ENCODE measurements at places on chromosomes 12 and 14.

- DNase-seq, result no peak
Observed at GRCh38 chr12:107287436-107288413, 194.4 kb upstream of the CRY1 start.

- no peak for DNase-seq
Observed at GRCh38 chr12:1606021-1606622, 11.7 kb upstream of the FBXL14 start.

- DNase-seq, result no peak
Observed at GRCh38 chr12:113823016-113823415, 143.1 kb downstream of the RBM19 start.

- no peak for DNase-seq
Observed at GRCh38 chr12:89565002-89565401, 39.2 kb upstream of the POC1B start.

GRCh38 chr12:65535946-65536345 lies 257.5 kb downstream of the MSRB3 start:
- no peak for DNase-seq

GRCh38 chr12:120041386-120042231 lies 52.6 kb downstream of the BICDL1 start:
- no peak for DNase-seq

GRCh38 chr12:43807386-43807785 lies 1.3 kb upstream of the TWF1 start:
- no peak for DNase-seq

DNA sequence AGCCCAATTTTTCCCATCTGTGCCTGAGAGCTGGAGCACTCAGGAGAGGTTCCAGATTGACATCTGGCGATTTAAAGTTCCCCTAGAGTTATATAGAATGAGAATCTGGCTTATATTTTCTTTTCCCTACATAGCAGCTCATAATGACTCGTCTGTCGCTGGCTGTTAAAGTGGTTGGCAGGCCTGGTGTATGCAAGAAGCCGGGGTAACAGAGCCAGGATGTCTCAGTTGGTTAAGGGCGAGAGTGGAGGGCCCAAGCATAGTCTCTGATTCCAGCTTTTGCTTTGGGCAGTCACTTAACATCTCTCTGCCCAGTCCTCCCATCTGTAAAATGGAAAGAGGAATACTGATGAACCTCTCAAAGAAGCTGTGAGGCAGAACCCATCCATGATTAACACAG lies 751.6 kb downstream of the NOVA1 start:
- DNase-seq, result no peak

GRCh38 chr12:114866331-114866730 lies 182.4 kb upstream of the TBX3 start:
- no peak for DNase-seq

GRCh38 chr12:101221301-101221700 lies 11.3 kb upstream of the SLC5A8 start:
- DNase-seq, result no peak

DNA sequence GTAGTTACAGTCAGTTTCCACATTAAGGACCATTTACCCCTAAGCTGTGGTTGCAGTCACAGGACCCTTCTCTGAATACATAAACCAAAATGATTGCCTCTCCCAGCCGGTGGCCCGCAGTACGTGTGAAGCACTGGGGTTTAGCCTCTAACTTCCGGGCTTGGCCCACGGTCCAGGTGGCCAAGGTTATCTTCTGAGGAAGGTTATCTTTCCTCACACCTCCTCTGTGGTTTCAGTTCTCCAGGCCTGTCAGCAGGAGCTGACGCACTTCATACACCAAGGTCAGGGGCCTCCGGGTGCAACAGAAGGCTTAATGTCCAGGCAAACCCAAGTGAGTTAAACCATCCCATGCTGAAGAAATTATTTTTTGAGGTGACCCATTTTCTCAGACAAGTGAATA lies 291.0 kb upstream of the FKBP4 start:
- no peak for DNase-seq

- no peak for DNase-seq
Observed at GRCh38 chr12:132171293-132171967, 27.2 kb downstream of the NOC4L start.

- DNase-seq, result no peak
Observed at GRCh38 chr12:96225044-96225855, 31.1 kb downstream of the ELK3 start.

GRCh38 chr12:13100605-13100881 lies 2.9 kb downstream of the GSG1 start:
- DNase-seq, result no peak

DNA sequence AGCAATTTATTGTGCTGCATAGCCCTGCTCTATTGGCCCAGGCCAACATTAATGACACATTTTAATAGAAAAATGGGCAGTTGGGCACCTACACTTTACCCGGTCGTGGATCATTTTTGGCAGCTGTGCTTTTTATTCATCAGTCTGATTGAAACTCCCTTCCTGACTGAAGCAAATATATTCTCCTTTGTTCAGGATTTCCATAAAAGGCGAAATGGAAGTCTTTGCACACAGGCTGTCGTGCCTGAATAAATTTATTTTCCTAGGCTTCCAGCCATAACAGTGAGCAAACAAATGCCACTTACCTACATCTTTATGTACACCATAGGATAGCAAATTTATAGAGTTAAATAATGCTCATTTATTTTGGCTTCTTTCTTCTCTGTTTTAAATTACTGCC lies 480.7 kb upstream of the DCN start:
- no peak for DNase-seq

DNA sequence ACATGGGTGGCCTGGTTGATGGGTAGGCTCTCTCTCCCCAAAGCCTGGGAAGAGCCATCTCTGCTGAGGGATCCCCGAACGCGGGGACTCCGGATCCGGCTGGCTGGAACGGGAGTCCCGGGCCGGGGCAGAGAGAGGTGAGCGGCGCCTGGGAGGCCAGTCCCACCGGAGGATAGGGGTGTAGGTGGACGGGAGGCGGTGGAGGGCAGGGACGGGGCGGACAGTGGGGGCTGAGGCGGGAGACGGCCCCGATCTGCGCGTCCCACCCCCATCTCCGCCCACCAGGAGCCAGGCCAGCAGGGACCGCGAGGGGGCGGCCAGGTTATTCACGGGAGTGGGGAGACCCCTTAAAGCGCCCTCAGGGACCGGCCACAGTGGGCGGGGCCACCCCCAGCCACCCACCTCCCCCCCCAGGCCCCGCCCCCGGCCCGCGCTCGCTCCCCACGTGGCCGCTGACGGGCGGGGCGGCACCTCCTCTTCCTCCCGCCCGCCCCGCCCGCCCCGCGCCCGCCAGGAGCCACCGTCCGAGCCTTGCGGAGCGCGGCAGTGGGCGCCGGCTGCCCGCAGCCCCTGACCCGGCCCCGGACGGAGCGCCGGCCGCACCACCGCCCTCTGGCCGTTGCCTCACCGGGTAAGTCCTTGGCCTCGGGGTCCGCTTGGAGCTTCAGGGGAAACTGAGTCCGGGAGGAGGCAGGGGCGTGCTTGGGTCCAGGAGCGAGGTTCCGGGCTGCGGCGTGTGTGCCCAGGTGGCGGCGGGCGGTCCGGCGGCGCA lies at the start of gene INF2:
INF2 (plus strand) TSS at position 510 of the 772 bp plus-strand sequence. CDS start 11,748 bp downstream, outside the sequence.
- DNase-seq, result peak; percentile 93

GRCh38 chr14:24098229-24098926 lies 4.3 kb downstream of the PCK2 start:
- DNase-seq, result no peak

DNA sequence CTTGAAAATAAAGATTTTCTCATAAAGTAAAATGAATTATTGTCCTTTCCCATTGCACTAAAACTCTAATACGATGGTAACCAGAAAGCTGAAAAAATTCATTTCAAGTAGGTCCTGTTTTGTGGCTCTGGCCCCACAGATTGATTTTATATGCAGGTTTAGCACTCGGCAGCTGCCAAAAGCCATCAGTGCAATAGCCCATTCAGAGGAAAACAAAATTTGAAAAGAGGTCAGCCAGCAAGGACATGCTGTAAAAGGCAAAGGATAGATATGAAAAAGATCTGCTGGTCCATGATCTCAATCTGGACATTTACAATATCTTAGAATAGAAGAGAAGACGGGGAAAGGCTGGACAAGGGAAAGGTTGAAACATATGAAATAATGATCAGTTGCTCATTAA lies 414.8 kb upstream of the NOVA1 start:
- no peak for DNase-seq

DNA sequence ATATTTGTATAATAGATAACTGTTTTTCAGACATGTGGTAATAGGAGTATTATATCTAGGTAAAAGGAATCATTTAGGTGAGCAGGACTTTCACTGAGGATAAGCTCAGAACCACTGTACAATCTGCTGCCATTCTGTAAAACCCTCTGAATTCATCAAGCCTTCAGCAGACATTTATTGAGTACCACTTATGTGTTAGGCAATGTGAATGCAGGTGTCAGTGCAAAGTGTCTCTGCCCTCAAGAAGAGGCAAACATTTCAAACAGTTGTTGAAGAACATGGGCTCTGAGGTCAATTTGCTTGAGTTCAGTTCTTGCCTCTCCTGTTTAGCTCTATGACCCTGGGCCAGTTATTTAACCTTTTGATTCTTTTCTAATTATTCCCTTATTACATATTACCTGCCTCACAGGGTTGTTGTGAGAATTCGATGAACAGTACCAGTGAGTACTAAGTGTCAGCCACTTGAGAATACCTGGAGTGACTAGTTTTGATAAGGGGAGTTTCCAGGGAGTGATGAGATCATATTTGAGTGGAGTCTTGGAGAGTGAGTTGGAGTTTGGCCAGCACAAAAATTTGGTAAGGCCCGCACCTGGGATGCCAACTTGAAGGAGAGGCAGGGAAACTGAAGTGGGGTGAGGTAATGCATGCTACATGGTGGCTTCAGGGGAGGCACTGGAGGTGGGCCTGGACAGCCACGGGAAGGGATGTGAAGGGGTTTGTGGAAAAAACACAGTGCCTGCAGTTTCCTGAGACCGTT lies 33.7 kb downstream of the RASSF8 start:
- no peak for DNase-seq

DNA sequence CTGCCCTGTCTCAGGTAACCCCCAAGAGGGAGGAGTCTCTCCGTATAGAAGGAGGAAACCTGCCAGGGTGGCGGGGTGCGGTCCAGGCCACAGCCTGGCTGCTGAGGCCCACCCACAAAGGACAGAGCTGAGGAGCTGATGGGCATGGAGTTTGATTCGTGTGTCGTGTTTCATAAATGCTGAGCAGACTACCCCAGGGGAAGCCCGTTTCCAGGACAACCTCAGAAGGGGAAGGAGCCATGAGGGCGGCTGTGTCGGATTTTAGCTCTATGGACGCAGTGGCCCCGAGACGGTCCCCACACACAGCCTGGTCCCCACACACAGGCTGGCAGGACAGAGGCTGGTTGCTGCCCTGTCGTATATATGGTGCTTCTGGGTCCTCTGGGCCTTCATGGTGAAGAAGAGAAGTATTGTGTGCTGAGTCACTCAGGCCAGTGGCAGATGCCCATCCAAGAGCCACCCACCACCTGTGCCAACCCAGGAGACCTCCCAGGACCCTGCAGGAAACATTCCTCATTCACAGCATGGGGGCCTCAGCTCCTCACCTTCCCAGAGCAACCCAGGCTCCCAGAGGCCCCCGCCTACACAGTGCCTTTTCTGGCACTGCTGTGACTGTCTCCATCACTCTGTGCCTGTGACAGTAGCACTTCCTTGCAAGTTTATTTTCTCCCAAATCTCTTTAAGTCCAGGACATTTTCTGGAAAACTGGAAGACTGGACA lies 63.1 kb upstream of the RIN3 start:
- DNase-seq, result no peak

- no peak for DNase-seq
Observed at GRCh38 chr12:128644664-128645296, 179.0 kb downstream of the SLC15A4 start.

GRCh38 chr12:34358198-34358597 lies 335.9 kb downstream of the ALG10 start:
- DNase-seq, result no peak

GRCh38 chr14:95536036-95536593 lies 1.3 kb downstream of the GLRX5 start:
- no peak for DNase-seq

DNA sequence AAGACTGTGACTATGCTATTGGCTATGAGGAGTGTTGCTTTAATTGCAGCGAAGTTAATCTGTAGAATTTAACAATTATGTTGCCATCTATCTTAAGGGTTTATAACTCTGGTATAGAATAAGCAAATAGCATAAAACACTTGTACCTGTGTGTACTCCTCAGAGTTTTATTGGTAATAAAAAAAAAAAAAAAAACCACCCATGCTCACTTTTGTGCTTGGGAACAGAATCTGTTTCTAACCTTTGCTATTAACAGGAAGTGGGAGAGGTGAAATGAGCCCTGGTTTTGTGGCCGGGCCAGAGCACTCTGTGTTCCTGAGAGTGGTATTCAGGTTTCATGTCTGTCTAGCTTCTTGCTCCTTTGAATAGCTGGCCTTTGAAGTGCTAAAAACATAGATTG lies 53.1 kb downstream of the PDE3A start:
- DNase-seq, result no peak

GRCh38 chr12:131698286-131698685 lies 12.6 kb upstream of the SFSWAP start:
- DNase-seq, result no peak

GRCh38 chr14:65745396-65746190 lies 333.1 kb downstream of the FUT8 start:
- no peak for DNase-seq

DNA sequence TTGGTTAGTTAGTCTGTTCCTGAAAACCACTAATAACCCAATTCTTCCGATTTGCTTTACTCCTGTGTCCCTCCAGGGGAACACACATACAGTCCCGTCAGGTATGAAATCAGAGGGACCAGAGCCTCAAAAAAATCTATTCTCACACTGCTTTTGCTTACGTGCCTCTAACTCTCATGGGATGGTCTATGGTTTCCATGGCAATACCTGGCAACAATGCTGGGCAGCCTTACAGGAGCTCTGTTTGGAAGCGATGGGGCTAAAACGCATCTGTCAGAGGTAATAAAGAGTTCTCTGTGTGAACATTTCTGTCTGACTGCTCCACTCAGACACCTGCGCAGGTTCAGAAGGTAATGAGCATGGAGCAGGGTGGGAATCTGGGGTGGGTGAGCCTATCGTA lies 376.2 kb downstream of the GXYLT1 start:
- no peak for DNase-seq

DNA sequence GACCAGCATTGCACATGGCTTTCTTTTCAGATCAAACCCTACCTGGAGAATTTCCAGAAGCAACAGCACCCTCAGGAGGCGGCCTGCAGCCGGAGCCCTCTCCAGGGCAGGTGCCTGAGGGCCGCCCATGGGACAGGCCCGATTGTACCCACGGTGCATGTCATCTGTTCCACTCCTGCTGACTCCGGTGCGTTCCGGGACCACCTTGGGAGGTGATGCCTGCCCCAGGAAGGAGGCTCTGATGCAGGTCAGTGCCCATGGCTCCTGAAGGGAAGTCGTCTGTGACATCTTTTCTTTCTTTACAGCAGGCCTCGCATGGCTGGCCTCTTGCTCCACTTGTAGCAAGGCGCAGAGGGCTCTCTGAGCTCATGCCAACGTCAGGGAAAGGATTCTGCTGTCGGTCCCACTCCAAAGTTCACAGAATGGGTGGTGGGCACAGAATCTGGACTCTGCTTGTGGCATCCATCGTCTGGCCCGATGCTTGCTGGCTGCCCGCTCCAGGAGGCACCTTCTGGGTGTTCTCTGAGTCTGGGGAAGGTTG lies 160.7 kb upstream of the RTL1 start:
- no peak for DNase-seq

Data from D721Med (cell line).